ENCODE measurements at places on chromosomes 6 and 20.

DNA sequence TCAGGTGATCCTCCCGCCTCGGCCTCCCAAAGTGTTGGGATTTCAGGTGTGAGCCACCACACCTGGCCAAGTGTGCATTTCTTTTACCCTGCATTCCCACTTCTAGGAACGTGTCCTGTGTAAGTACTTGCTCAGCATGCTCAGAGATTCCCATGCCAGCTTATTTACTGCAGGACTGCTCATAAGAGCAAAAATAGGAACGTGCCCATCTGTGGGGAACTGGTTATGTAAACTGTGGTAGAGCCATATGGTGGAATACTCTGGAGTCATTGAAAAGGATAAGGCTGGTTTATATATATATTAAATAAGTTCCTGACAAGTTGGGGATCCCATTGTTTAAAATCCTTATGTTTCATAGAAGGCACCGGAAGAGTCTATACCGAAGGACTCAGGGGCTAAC is 38.2 kb upstream of the FANCE start:
- no peak for DNase-seq

DNA sequence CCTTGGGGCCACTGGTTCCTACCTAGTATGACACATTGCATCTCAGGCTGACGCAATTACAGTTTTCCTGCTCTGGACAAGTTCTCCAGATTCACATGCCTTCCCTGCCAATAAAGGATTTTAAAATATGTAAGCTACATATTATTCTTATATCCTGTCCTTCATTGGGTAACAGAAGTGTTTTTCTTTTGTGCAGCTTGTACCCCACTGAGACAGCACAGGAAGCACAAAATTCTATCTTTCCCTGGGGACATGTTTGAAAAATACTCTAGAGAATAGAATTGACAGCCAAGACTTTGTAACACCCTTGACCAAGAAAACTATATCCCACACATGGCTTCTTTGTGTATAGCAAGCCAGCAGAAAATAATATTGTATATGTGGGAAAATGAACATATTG is 456.8 kb downstream of the MAFB start:
- DNase-seq = no peak

- DNase-seq = no peak
Observed at GRCh38 chr6:147173675-147174308, 30.4 kb upstream of the STXBP5 start.

DNA sequence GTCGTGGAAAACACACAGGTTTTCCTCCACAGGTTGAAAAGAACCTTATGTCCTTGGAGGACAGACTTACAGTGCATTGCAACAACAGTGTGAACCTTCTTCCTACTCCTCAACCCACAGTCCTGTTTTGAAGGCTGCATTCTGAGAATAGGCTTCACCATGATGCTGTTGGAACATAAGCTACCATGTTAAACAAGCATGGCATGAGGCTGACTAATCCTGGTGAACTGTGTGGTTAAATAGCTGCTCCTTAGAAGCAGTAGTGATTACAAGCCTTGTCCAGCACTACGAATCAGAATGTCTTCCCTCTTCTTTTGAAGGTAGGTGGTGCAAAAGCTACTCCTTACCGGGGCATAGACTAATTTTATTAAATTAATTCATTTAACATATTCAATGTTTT is 368.5 kb upstream of the EPHA7 start:
- DNase-seq = no peak

- no peak for DNase-seq
Observed at GRCh38 chr20:37128803-37129202, 33.0 kb upstream of the RBL1 start.

- DNase-seq = no peak
Observed at GRCh38 chr6:139529420-139529819, 155.0 kb upstream of the CITED2 start.

DNA sequence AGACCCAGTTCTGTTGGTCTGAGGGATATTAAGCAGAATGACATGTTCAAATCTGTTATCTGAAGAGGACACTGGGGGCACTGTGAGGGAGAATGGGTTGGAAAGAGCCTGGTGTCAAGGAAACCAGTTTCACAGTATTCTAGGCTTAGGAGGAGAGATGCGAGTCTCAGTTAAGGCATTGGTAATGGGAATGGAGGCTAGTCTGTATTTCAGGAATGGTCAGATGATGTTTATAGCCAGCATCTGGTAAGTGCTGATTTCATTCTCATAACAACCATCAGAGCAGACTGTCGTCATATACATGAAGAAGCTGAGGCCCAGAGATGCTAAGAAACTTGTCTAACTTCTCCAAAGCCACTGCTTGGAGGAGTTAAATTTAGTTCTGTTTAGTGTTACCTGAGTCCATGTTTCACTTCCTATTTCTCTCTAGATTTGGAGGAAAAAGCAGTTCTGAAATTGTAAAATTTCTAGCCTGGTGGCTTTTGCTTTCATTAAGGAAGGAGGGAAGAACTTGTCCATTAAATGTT is 242.0 kb downstream of the ARID1B start:
- peak; percentile 38 for DNase-seq

DNA sequence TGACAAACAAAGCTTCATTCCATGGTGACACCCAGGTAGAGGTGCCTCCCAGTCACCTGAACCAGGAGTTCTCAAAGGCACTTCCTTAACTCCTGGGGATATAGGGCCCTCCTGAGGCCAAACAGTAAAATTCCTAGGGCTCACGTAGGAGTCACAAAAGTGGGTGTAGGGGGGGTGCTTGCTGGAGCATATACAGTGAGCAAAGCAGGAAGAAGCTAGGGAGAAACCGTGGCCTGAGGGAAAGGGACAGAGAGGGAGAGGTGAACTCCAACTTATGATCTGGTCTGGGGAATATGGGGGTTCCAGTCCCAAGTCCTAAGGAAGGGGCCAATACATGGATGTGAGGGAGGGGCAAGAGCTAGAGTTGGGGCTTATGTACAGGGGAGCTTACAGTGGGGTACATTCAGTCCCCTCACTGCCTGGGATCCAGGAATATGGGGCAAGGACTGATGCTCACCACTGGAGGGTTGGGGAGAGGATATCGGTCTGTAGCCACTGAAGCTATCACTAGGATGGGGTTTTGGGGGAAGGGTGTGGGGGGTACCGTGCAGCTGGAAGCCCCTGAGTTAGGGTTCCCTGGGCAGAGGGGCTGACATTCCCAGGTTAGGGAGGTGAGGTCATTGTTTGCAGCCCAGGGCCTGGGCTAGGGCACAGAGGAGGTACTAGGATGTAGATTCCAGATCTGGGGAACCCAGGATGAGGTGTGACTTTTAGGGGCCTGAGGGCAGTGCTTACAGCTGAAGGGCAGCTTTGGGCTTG is 950 bp downstream of the PEDS1 start:
- no peak for DNase-seq

GRCh38 chr6:43733471-43734293 is 36.3 kb upstream of the VEGFA start:
- no peak for DNase-seq

DNA sequence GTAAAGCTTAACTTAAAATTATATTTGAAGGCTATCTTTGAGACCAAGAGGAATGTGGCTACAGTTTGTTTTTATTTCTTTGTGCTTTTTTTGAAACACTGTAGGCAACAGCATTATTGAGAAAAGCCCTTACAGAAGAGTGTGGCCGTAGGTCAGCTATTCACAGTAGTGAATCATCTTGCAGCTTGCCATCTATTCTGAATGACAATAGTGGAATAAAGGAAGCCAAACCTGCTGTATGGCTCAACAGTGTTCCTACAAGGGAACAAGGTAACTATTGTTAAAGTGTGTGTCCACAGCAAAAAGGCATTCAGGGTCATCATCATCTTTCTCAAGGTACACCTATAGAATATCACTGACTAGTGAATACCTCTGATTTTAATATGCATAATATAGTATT is 88.5 kb downstream of the KIZ start:
- DNase-seq = no peak

DNA sequence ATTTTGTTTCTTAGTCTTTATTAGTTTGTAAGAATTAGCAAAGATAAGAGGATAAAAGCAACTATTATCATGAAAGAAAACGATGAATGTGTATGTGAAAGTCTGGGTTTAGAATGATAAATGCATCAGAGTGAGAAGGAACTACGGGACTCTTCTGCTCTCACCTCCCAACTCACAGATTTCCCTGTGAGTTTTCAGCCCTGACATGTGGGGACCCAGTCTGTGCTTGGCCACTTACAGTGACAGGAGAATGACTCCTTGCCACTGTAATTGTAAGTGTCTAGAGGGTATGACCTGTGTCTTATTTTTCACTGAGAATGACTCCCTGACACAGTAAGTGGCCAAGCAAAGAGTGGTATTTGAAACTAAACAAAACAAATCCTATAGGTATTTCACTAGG is 2.5 kb downstream of the HLA-DPA1 start:
- no peak for DNase-seq

DNA sequence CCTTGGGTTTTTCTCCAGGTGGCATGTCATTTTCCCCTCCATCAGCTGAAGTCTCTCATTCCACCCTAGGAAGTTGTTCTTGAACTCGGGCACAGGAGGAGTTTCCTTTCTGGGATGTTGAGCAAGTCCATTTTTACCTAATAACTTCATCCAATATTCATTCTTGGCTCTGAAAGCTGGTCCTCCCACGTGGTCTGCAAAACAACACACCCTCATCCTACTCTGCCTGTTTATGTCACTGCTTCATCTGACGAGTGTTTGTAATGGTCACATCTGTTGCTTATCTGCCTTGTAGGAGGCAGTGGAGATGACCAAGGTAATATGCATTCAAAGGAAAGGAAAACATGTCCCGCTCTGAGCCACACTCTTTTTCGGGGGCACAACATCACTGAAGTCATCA is 41.7 kb upstream of the AIG1 start:
- DNase-seq = no peak

- peak; percentile 75 for DNase-seq
Observed at GRCh38 chr20:40962733-40963504, 65.7 kb upstream of the TOP1 start.

GRCh38 chr20:19602675-19603375 is 155.2 kb upstream of the RIN2 start:
- DNase-seq = no peak
